ENCODE measurements at places on chromosomes 3 and 15. TPM values are rescaled to one million over a fixed set of nuclear protein-coding genes. Genes with fewer than 3 reads are reported as not detected.

The CD96 gene
- total RNA-seq, result 228 TPM

The PAQR5 gene
- not detected for total RNA-seq

The PRR20G gene
- not detected for total RNA-seq

The CYP1A1 gene
- total RNA-seq, result 0.11 TPM

The OPA1 gene
- total RNA-seq, result 51.5 TPM
